ENCODE measurements at places on chromosomes 6 and 20.

GRCh38 chr6:112389361-112389760, 42.2 kb downstream of the RFPL4B start:
- no peak for DNase-seq

- no peak for DNase-seq
Measured at GRCh38 chr6:97203343-97203742, 79.7 kb downstream of the MMS22L start.

DNA sequence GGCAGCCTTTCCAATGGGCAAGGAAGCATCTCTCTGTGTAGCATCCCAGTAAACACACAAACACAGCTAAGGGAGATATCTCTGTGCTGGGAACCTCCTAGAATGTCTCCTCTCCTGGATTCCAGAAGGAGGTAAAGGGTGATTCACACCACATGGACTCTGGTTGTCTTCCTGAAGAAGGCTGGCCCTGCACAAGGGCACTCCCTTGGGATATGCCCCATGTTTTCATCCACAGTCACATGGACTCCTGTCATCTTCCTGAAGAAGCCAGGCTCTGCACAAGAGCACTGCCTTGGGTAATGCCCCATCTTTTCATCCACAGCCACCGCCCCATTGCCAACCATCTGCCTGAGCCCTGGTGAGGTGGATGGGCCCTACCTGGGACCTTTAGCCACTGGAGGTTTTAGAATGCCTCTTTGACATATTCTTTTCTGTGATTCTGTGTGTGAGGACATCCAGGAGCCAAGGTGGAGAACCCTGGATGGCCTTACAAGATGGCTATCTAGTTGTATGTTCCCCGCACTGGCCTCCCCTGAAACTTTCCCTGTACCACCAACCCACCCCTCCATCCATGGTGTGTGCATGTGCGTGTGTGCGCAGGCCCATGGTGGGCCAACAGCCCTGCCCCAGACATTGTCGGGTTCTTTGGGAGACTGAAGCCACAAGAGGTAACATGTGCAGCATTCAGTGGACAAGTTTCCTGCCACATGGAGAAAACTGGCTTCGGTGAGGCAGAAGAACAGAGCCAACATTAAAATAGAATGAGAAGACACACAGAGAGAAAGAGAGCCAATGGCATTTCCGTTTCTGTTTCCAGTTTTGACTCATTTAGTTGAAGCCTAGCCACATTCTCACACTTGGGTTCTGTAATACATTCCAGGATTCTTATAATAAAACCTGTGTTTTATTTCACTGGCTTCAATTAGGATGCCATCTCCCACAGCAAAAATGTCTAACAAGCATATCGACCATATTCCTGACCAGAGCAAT, 110.2 kb upstream of the CST7 start:
- no peak for DNase-seq

DNA sequence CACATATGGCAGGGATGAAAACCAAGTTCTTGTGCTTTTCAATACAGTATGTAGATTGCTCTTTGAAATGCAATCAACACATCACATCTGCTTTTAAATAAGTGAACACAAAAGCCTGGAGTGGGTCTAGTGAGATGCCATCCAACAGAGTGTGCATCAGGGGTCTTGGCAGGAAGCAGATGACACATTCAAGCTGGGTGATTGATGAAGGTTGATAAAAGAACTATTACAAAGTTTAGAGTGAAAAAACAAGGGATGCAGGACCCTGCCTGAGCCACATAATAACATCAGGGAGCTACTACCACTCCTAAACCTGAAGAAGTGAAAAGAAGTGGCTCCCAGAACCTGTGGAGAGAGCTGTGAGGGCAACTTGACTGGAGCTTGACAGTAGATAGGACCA, 16.6 kb upstream of the PLCB1 start:
- no peak for DNase-seq

DNA sequence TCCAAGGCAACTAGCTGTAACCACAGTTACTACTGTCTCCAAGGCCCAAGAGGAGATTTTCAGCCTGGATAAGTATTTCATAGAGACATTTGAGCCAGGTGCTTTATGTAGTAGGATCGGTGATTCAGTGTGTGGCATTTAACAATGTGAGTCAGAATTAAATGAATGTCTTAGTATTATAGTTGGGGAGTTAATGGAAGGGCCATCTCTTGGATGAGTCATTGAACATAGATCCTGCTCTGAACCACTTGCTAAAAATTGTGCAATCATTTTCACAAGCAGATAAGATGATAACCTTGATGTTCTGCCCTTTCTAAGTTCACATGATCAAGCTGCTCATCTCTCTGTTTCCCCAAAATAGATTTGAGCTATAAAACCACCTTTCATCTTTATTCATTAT, 668.9 kb upstream of the CITED2 start:
- no peak for DNase-seq

GRCh38 chr6:1164600-1164999, 147.3 kb upstream of the FOXQ1 start:
- no peak for DNase-seq

DNA sequence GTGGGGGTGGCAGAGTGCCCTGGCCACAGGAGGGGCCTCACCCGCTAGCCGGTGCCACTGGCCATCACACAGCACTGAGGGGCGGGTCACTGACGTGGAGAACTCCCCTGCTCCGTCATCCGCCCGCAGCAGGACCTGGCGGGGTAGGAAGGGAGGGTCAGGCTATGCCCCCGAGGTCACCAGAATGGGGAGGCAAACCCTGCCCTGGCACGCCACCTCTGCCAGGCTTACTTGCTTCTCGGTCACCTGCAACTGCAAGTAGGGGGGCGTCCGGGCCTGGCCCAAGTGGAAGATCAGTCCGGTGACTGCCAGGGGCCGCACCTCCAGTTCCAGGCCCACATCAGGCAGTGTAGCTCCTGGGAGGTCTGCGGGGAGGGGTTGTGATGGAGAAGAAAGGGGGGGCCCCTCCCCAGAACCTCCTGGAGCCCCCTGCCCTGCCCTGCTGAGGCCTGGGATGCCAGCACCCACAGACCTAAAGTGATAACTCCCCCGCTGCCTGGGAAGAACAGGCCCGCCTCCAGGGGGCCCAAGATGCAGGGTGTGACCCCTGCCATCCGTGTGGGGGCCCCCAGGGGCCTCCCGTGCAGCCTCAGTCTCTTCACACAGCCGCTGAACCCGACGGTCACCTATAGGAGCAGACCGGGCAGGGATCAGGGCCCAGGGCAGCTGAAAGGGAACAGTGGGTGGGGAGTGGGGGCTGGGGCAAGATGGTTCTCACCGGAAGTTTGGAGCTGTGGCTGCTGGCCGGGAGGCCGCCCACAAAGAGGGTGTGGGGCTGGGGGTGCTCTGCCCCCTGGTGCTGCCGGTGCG, 7.4 kb downstream of the ADRM1 start:
- DNase-seq: no peak

- DNase-seq: no peak
Measured at GRCh38 chr6:93123585-93123984, 295.8 kb downstream of the EPHA7 start.

Measured in stimulated activated CD8-positive, alpha-beta memory T cell treated with anti-CD3 and anti-CD28 coated beads, Interleukin-2, amount 100 ng/mL, for 48 hours (primary cell).